ENCODE measurements at places on chromosomes 1 and 21.

DNA sequence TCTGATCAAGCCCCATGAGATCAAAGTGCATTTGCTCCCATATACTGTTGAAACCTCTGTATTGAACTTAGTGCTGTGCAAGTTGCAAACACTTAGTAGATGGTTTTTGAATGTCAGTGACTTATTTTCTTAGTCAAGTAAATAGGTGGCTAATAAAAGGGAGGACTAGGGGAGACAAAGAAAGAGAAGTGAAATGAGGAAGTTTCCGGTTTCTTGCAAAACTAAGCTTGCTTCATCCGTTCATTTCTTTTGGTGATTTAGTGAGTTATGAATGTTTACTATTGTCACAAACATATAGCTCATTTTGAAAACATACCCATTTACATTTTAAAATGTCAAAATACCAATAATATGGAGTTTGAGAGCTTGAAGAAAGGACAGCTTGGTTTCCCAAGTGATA, 23.0 kb downstream of the ADAMTS5 start:
- DNase-seq = no peak

DNA sequence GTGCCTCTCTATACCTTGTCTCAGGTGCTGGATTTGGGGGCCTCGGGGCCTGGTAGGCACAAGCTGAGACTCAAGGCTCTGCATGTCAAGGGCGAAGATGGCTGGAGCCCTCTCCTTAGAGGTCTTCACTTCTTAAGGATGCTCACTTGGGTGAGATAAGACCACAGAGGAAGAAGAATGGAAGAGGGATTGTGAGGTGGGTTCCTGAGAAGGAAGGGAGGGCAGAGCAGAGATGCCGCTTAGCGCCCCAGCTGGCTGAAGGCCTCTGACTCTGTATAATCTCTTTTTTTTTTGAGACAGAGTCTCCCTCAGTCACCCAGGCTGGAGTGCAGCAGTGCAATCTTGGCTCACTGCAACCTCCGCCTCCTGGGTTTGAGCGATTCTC, 32.2 kb downstream of the SOX13 start:
- no peak for DNase-seq

- DNase-seq = no peak
These were observed 23.3 kb downstream of the ETNK2 start for GRCh38 chr1:204128464-204128963.

GRCh38 chr1:24047110-24047477, 64.8 kb downstream of the MYOM3 start:
- no peak for DNase-seq

GRCh38 chr1:180603850-180604226, 28.0 kb upstream of the XPR1 start:
- DNase-seq = no peak

DNA sequence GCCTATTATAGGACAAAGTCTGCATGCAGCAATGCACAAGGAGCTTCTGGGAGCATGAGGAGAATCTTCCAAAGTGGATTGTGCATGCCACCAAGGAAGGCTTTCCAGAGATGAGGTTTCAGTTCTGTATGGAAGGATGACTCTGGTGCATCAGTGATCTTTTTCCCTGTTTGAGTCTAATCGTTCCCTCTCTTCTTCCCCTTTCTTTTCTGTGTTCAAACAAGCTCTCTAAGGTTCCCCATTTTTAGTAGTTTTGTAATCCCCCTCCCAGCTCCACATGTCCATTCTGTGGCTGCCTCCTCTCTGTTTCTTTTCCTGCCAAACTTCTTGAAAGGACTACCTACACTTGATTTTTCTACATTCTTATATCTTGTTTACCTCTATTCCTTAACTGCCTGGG, 43.3 kb upstream of the USP25 start:
- DNase-seq = no peak

DNA sequence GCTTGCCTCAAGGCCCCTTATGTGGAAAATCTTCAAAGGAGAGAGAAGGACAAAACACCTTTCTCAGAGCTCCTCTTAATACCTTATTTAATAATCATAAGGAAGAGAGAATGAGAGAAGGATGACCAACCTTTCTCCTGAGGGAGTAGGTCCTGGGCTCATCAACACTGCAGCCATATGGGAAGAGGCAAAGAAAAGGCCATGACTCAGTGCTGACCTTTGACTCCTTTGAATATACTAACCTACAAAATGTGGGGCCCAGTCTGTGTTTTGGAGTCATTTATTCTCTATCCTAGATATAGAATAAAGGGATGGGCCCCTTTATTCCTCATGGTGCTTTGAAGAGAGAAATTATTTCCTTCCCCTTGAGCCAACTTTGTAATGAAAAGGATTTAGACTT, 38.3 kb downstream of the CAMSAP2 start:
- no peak for DNase-seq

DNA sequence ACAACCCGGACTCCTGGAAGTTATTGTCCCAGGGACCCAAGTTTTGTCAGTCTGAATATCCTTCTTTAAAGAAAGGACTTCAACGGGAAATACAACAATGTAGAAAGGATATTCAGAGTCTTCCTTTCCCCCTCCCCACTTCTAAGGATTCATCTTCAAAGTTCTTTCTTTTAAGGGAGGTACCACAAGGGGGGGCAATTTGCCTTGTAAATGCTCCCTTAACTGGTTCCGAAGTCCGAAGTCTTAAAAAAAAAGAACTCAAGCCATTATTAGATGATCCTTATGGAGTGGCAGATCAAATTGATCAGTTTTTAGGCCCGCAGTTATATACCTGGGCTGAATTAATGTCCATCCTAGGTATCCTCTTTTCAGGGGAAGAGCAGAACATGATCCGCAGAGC, 47.0 kb downstream of the SERINC2 start:
- no peak for DNase-seq

DNA sequence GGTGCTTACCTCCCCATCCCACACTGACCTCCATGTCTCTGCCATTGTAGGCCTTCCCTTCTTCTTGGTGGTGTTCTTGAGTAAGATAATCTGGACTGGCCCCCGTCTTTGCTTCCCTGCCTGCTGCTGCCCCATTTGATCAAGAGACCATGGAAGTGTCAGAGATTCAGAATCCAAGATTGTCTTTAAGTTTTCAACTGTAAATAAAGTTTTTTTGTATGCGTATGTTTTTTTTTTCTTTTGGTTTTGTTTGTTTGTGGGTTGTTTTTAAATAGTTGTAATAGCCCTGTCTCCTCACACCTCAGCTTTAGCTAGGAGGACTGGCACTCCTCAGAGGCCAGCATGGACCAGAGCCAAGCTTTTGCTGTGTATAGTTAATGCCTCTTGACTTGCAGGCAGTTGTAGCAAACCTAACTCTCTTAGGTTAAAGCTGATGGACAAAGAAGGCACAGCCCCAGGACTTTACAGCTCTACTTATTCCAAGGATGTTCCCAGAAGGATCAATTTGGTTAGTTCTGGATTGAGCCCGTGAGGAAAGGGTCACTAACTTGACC, 5.6 kb upstream of the YBX1 start:
- DNase-seq = no peak

GRCh38 chr1:219906924-219907771, 21.2 kb downstream of the SLC30A10 start:
- no peak for DNase-seq

DNA sequence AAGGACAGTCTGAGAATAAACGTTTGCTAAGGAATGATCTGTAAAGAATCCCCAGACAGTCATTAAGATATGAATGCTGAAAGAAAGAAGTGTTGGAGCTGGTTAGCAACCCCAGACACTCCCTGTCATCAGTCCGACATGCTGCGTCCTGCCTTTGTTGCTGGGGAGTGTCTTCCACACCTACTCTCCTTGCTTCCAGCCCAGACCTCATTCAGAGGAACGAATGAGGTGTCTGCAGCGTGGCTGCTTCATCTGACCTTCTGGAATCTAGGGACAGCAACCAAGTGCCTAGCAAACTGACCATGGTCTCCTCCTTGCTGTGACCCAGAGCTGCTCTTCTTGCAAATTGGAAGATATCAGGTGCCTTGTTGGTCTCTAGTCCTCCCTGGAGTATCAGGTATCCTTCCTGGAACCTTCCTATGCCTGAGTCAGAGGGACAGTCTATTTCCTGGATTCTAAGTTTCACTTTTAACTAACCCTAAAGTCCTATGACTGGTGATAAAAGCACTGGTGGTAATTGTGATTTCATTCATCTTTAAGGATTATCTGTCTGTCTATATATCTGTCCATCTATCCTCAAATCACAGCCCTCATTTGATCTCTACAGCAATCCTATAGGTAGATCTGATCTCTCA, 45.3 kb downstream of the NFASC start:
- no peak for DNase-seq

GRCh38 chr1:40673452-40673851, 8.0 kb upstream of the RIMS3 start:
- no peak for DNase-seq

GRCh38 chr1:160428655-160429054, 28.3 kb downstream of the VANGL2 start:
- peak; percentile 74 for DNase-seq

GRCh38 chr21:42737951-42738590, 84.7 kb downstream of the PDE9A start:
- DNase-seq = peak; percentile 56

DNA sequence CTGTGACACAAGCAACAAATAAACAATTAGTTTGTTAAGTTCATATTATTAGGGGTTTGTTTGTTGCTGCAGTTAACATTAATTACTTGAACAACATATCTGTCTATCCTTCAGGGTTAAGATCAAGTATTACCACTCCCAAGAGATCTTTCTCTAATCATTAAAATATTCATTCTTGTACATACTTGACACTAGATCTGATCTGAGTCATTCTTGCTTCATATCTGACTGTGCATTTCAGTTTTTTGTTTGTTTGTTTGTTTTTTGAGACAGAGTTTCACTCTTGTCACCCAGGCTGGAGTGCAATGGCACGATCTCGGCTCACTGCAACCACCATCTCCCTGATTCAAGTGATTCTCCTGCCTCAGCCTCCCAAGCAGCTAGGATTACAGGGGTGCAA, 613.3 kb upstream of the PLXNA2 start:
- DNase-seq = no peak

DNA sequence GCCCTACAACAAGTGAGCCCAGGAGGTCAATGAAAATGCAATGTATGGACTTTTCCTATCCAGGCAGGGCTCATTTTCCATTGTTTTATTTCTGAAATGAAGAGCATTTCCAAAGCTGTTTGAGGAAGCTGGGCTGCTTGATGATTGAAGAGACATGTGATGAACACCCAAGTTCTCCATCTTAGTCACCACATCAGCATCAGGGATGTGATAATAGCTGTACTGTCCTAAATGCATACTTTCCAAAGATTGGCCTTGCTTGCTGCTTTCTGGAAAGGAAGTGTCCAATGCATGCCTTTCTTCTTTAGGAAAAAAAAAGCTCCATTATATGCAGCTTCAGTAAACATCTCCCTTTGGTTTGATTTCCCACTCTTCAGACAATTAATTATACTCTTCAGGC, 425.9 kb upstream of the RUNX1 start:
- DNase-seq = no peak

GRCh38 chr1:31949862-31950261, 11.7 kb upstream of the PTP4A2 start:
- no peak for DNase-seq

- no peak for DNase-seq
These were observed 80.9 kb downstream of the ABCA4 start for GRCh38 chr1:94039871-94040569.

DNA sequence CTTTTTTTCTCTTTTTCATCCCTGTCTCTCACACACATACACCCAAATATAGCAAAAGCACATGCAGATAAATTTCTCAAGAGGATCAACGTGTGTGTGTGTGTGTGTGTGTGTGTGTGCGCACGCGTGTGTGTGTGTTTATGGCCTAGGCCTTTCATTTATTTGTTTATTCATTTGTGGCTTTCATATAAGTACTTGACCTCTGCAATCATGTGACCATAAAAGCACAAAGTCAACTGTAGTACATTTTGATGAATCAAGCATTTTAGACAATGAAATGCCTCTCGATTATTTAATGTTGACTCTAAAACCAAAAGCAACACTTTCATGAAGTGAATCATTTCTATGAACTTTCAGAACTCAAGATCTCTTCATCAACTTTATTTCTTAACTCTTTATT, 194.1 kb upstream of the ADGRL2 start:
- no peak for DNase-seq

DNA sequence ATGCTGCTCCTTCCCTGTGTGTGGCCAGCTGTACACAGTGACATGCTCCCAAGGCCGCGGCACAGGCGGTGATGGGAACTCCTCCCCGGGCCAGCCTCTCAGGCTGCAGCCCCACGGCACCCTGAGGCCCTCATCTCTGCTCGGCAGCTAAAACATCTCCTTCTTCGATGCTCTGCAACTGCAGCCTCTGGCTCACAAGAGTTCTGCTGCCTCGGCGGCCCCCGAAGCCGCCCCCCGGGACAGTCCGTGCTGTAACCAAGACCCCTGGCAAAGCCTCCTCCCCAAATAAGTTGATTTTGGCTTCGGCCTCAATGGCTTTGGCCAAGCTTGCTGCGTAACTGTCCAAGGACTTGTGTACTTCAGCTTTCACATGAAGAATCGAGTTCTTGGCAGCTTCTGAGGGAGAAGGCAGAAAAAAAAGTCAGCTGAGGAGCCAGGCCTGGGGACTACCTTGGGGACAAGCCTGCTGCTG, 51.3 kb downstream of the GPR161 start:
- no peak for DNase-seq

GRCh38 chr21:41579692-41580091, 71.7 kb upstream of the TMPRSS2 start:
- DNase-seq = no peak

DNA sequence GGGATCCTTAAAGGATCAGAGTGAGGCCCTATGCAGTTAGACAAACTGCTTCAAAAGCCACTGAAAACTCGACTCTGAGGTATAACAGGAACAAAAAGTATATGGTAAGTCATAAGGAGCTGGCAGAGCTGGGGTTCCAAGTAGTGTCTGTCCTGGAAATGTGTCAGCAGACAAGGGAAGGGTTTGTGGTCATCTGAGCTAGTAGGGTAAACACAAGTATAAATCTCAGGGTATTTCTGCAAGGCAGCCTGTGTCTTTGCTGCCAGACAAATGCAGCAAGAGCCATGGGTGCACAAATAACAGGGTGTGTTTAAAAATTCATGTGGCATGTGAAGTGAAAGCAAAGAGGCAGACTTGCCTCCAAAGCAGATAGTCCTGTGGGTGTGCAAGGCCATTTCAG, 759.0 kb upstream of the ADAMTS5 start:
- DNase-seq = no peak

GRCh38 chr1:213987927-213988506, at the start of gene PROX1:
TSS of gene PROX1 (plus strand) at chr1:213987973. CDS start at chr1:213996536, 8,563 bp downstream.
- no peak for DNase-seq

DNA sequence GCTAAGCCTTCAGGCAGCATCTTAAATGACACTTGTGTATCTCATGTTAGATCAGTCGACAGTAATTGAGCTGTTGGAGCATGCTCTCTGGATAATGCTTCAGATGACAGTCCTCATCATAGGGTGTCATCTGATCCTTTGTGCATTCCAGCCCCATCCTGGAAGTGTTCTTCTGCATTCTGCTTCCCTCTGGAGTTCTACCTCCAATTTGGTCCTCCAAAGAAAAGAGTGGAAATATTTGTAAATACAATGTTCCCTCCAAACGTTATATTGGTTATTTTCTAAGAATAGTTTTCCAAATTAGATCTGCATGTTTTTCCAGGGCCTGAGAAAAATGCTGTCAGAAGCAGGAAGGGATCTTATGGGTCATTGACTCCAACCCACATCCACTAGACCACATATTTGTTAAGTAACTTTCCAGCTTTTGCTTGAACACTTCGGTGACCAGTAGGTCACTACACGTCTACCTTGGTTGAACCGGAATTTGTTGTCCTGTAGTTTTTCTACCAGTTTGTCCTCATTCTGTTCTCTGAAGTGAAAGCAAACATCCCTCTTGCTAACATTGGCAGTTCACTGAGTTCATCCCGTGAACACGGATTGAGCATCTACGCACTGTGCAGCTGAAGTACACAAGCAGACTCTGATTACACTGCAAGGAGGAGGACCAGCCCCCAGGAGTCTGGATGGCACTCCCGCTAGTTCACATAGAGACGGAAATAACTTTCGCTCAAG, 136.0 kb downstream of the TLR5 start:
- DNase-seq = no peak
